ENCODE measurements at places on chromosomes 11 and 22.
A peak's percentile ranks its signal among the peaks of the same experiment; 100 is the strongest.

GRCh38 chr11:8671651-8672062, 10.8 kb downstream of the TRIM66 start:
- H3K36me3 ChIP-seq, result peaks cover 13% of the 10 kb centered on the region
- no peaks in the 10 kb centered on the region for H3K4me1 ChIP-seq
- H3K4me3 ChIP-seq, result no peak overlapping the region
- DNase-seq, result no peak
- H3K27me3 ChIP-seq, result no peaks in the 10 kb centered on the region

- peaks cover 99% of the 10 kb centered on the region for H3K4me1 ChIP-seq
- H3K27me3 ChIP-seq, result no peaks in the 10 kb centered on the region
- H3K4me3 ChIP-seq, result peak overlapping the region; percentile 96
- H3K27ac ChIP-seq, result peak overlapping the region; percentile 97
- DNase-seq, result no peak
Measured at GRCh38 chr11:128505449-128506065, 81.8 kb downstream of the ETS1 start.

- no peak overlapping the region for H3K4me3 ChIP-seq
- H3K27me3 ChIP-seq, result peaks cover 62% of the 10 kb centered on the region
- no peak for DNase-seq
- peaks cover 1% of the 10 kb centered on the region for H3K4me1 ChIP-seq
- no peak overlapping the region for H3K27ac ChIP-seq
Measured at GRCh38 chr22:45562102-45562501, 59.4 kb downstream of the FBLN1 start.

DNA sequence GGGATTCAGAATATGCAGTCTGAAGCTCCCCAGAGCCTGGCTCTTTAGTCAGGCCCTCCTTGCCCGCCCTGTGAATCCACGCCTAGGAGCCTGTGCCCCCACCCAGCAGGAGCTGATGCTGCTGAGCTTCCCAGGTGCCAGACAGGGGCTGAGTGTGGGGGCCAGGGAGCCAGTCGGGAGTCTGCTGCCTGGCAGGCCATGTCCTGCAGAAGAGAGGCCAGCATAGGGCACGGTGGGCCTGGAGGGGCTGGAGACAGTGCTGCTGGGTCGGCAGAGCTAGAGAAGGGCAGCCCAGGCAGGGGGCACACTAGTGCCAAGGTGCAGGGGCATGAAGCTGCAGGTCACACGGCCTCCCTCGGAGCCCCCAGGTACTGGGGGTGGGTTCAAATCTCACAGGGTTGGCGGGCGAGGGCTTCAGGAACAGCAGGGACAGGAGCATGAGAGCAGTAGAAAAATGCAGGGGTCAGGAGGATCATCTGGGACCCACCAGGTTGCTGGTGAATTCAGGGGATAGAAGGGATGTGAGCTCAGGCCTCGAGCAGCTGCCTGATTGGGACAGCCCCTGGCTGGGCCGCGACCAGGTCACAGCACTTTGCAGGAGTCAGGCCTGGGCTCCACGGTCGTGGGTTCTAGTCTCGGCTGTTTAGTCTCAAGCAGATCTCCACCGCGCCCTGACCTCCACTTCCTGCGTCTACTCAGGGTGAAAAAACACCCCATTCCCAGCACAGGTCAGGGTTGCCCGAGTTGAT, 4.1 kb upstream of the SEPTIN5 start:
- H3K27ac ChIP-seq, result no peak overlapping the region
- DNase-seq, result no peak

- H3K36me3 ChIP-seq, result no peaks in the 10 kb centered on the region
- H3K4me3 ChIP-seq, result no peak overlapping the region
- no peak for DNase-seq
- no peak overlapping the region for H3K27ac ChIP-seq
Measured at GRCh38 chr11:133669371-133670053, 137.2 kb upstream of the OPCML start.

DNA sequence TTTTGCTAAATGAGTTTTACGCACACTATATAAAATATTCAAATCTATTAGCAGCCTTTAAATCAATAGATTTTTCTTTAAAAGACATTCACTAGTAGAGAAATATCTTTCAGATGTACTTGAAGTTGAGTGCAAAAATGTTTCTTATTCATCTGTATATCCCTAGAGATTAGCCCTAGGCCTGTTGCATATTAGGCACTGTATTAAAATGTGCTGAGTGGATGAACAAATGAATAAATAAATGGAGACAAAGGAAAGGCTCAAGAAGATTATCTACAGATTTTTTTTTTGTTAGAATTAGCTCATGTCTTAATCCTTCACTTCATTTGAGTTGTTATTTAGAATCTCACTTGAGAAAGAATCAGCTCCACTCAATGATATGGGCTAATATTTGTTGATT, 12.0 kb upstream of the MMP13 start:
- no peaks in the 10 kb centered on the region for H3K36me3 ChIP-seq
- DNase-seq, result no peak
- no peaks in the 10 kb centered on the region for H3K4me1 ChIP-seq
- no peak overlapping the region for H3K27ac ChIP-seq

DNA sequence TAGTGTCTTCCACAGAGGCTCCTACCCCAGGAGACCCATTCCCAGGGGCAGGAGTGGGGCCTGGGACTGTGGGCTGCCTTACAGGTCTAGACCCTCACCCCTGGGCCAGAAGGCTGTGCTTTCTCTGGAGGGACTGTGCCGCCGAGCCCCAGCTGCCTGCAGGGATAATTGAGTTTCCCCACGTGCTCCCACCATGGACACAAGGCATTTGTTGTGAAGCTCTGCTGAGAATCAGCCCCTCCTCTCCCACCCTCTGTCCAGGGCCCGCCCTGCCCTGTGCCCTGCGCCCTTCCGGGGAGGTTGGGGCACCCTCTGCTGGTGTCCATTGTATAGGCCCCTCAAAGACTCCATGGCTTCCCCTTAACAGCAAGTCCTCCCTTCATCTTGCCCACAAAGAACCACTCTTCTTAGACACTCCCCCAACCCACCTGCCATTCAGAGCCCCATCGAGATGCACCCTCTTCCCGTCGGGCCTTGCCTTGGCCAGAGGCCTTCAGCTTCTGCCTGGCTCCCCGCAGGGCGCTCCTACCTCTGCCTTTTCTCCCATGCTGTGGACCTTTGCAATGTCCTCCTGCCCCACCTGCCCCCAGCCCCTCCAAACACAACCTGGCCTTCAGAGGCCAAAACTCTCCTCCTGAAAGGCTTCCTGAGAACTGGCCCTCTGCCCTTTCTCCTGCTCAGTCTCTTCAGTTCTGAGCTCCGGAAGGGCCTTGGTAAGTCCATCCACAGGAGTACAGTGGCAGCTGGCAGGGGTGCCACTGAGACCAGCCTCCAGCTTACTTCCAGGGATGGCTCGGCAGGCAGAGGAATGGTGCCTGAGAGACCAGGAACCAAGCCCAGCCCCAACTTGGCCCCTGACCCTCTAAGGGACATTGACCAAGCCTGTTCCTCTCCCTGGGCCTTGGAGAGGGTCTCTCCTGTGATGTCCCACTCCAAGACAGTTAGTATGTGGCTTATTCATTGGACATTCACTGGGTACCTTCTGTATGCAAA, 22.4 kb downstream of the DUSP8 start:
- H3K4me1 ChIP-seq, result peaks cover 10% of the 10 kb centered on the region
- H3K4me3 ChIP-seq, result no peak overlapping the region
- peaks cover 16% of the 10 kb centered on the region for H3K36me3 ChIP-seq
- H3K27ac ChIP-seq, result no peak overlapping the region
- peaks cover 21% of the 10 kb centered on the region for H3K27me3 ChIP-seq
- DNase-seq, result no peak

- no peak for DNase-seq
- H3K4me3 ChIP-seq, result no peak overlapping the region
- no peaks in the 10 kb centered on the region for H3K4me1 ChIP-seq
- no peaks in the 10 kb centered on the region for H3K27me3 ChIP-seq
- no peaks in the 10 kb centered on the region for H3K36me3 ChIP-seq
Measured at GRCh38 chr11:25535467-25536272, 796.3 kb upstream of the ANO3 start.

DNA sequence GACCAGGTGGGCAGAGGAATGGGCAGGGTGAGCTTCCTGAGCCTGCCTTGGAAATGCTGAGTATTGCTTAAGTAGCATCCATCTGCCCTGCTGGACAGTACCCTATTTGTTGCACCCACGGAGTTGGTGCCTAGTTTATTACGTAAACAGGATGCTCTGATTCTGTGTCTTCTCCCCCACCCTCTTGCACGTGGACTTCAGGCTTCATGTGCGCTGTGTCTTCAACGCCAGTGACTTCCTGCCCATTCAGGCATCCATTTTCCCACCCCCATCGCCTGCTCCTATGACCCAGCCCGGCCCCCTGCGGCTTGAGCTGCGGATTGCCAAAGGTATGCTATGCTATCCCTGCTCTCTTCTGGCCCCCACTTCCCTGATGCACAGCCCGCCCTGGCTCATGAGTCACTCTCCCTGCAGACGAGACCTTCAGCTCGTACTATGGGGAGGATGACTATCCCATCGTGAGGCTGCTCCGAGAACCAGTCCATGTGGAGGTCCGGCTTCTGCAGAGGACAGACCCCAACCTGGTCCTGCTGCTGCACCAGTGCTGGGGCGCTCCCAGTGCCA, 5.7 kb downstream of the ZP1 start:
- H3K27ac ChIP-seq, result no peak overlapping the region
- H3K4me1 ChIP-seq, result peaks cover 17% of the 10 kb centered on the region
- H3K4me3 ChIP-seq, result no peak overlapping the region
- peaks cover 6% of the 10 kb centered on the region for H3K27me3 ChIP-seq
- no peak for DNase-seq
- no peaks in the 10 kb centered on the region for H3K36me3 ChIP-seq

Measured in effector memory CD8-positive, alpha-beta T cell (primary cell).